ENCODE measurements at places on chromosomes 4 and X. TPM values are rescaled to one million over a fixed set of nuclear protein-coding genes. Genes with fewer than 3 reads are reported as not detected.

- H3K4me3 ChIP-seq = no peak overlapping the region
- no peaks in the 10 kb centered on the region for H3K36me3 ChIP-seq
- no peak overlapping the region for H3K27ac ChIP-seq
- no peaks in the 10 kb centered on the region for H3K27me3 ChIP-seq
- no peaks in the 10 kb centered on the region for H3K4me1 ChIP-seq
Measured at GRCh38 chrX:1894740-1895139, 279.9 kb downstream of the ASMT start.

MAGEB6B gene
- total RNA-seq = not detected

- H3K4me1 ChIP-seq = peaks cover 3% of the 10 kb centered on the region
- no peak overlapping the region for H3K4me3 ChIP-seq
- no peak overlapping the region for H3K27ac ChIP-seq
- H3K36me3 ChIP-seq = no peaks in the 10 kb centered on the region
- H3K27me3 ChIP-seq = no peaks in the 10 kb centered on the region
Measured at GRCh38 chr4:105057370-105058105, 89.1 kb upstream of the TET2 start.

LPAR4 gene
- total RNA-seq = not detected

COQ2 gene
- 7.0 TPM for total RNA-seq

GRCh38 chr4:8336412-8337075 is 67.0 kb downstream of the HTRA3 start:
- no peaks in the 10 kb centered on the region for H3K36me3 ChIP-seq
- no peaks in the 10 kb centered on the region for H3K27me3 ChIP-seq
- no peak overlapping the region for H3K4me3 ChIP-seq
- H3K4me1 ChIP-seq = no peaks in the 10 kb centered on the region

AMOT gene
- 7.1 TPM for total RNA-seq

- no peaks in the 10 kb centered on the region for H3K27me3 ChIP-seq
- H3K36me3 ChIP-seq = no peaks in the 10 kb centered on the region
- DNase-seq = no peak
Measured at GRCh38 chrX:39227371-39227770, 426.1 kb downstream of the MID1IP1 start.

NEIL3 gene
- total RNA-seq = 1.2 TPM

CHRDL1 gene
- not detected for total RNA-seq

- H3K4me3 ChIP-seq = no peak overlapping the region
- DNase-seq = no peak
- H3K27me3 ChIP-seq = no peaks in the 10 kb centered on the region
- H3K36me3 ChIP-seq = no peaks in the 10 kb centered on the region
- H3K27ac ChIP-seq = no peak overlapping the region
- no peaks in the 10 kb centered on the region for H3K4me1 ChIP-seq
Measured at GRCh38 chrX:2863646-2864045, 34.9 kb downstream of the GYG2 start.

GRCh38 chr4:135532132-135532531 is 1330.5 kb upstream of the PABPC4L start:
- H3K27ac ChIP-seq = no peak overlapping the region
- no peaks in the 10 kb centered on the region for H3K27me3 ChIP-seq
- no peak for DNase-seq

DNA sequence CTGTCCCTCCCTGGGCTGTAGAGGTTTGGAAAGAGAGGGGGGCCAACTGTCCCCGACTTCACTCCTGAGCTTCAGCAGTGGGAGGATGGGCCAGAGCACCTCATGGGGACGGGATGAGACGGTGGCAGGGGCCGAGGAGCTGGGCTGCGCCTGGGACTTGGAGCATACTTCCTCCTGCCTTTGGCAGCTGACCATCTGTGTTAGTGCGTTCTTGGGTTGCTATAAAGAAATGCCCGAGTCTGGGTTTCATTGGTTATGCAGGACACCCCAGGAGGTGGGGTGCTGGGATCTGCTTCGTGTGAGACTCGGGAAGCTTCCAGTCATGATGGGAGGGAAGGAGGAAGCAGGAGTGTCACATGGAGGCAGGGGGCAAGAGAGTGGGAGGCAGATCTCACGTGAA is 7.4 kb downstream of the PSAPL1 start:
- no peaks in the 10 kb centered on the region for H3K36me3 ChIP-seq
- no peak for DNase-seq
- no peaks in the 10 kb centered on the region for H3K4me1 ChIP-seq
- no peak overlapping the region for H3K27ac ChIP-seq
- no peaks in the 10 kb centered on the region for H3K27me3 ChIP-seq

DNA sequence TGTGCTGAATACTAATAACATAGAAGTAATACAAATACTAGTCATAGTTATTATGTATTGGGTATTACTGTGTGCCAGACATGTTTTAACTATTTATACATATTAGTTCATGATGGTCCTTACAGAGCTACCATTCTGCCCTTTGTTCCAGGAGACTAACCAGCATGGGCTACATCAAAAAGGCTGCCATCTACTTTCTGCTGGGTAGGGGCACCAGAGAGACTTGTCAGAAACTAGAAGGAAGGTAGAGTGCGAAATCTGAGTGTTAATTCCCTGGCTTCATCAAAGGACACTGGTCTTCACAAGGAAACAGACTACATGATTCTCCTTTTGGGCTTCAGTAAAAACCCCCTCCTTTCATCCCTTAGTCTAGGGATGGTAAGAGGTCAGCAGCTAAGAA is 347.8 kb downstream of the GBA3 start:
- no peaks in the 10 kb centered on the region for H3K4me1 ChIP-seq
- no peaks in the 10 kb centered on the region for H3K27me3 ChIP-seq
- H3K36me3 ChIP-seq = no peaks in the 10 kb centered on the region
- H3K27ac ChIP-seq = no peak overlapping the region

SSX1 gene
- not detected for total RNA-seq

DNA sequence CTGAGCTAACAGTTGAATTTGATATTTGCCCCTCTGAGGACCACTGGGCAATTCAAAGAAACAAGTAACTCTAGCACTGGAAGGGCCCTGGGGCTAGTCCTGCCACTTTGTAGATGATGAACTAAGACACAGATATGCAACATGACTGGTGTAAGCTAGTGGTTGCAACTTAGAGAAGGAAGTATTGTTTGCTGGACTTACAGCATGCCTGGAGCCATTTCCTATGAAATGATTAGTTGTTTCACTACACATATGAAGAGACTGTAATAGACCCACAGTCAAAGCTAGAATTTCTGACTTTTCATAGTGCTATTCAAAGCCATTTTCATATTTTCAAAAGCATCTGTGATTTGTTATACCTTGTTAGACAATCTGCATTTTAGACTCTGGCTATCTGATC is 96.2 kb downstream of the TSPAN7 start:
- no peaks in the 10 kb centered on the region for H3K4me1 ChIP-seq
- H3K27me3 ChIP-seq = no peaks in the 10 kb centered on the region
- no peaks in the 10 kb centered on the region for H3K36me3 ChIP-seq
- DNase-seq = no peak
- no peak overlapping the region for H3K27ac ChIP-seq

DNA sequence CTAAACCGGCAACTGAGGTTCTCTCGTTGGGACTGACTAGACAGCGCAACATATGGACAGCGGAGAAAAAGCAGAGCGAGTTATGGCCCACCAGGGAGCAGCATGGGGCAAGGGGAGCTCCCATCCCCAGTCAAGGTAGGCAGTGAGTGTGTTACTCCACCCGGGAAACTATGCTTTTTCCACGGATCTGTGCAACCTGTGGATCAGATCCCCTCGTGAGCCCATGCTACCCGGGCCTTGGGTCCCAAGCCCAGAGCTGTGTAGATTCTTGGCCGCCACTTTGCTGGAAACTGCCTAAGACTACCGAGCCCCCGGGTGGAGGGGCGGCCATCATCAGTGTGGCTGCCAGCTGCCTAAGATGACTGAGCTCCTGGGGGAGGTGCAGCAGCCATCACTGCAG is 140.9 kb downstream of the PAPSS1 start:
- H3K4me3 ChIP-seq = no peak overlapping the region
- H3K4me1 ChIP-seq = no peaks in the 10 kb centered on the region
- no peak for DNase-seq
- H3K27me3 ChIP-seq = no peaks in the 10 kb centered on the region
- H3K36me3 ChIP-seq = no peaks in the 10 kb centered on the region

DNA sequence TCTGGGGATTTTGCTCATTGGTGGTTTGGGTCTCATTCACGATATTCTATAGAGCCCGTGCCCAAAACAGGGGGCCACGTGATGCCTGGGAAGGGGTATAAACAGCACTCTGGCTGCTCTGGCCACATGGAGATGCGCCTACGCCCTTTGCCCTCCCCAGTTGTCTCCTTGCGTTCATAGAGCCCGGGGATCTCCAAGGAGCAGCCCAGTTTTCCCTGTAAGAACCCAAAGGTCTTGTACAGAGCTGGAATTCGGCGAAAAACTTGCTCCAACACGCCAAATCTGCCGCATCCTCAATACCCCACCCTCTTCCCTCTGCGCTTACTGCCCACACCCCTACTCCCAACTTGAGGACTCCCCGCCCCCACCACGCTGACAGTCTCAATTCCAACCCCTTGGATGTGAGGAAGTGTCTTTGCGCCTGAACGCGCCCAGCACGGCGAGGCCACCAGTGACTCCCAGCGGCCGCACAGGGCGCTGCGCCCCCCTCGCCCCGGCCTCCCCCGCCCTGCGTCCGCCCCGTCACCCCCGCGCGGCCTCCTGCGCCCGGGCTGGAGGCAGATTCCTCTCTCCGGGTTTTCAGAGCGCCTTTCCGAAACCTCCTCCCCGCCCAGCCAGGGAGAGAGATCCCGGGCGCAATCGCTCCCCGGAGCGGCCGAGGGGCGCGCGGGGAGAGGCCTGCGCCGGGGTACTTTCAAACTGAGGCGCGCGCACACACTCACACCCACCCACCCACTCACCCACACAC is at the start of gene NHS:
Gene NHS (plus strand): TSS at position 582 of the 748 bp plus-strand sequence. CDS start 558 bp downstream, outside the sequence.
- H3K4me1 ChIP-seq = no peaks in the 10 kb centered on the region
- peaks cover 3% of the 10 kb centered on the region for H3K27me3 ChIP-seq
- H3K27ac ChIP-seq = no peak within 1 kb of the TSS
- H3K36me3 ChIP-seq = no peaks in the 10 kb centered on the region

DNA sequence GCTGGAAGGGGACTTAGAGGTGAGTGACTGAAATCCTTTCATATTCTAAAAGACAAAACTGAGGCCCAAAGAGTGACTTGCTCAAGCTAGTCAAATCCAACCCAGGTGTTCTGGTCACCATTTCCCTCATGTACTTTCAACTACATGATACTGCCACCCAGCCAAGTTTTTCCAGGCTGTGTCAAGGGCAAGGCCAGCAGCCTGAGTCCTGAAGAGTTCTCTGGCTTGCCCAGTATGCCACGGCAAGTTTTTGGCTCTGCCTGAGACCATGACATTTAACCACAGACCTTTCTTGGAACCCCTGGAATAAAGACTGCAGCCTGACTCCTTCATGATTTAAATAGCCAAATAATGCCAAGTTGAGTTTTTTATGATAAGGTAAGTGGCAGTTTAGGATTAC is 10.7 kb upstream of the TMEM164 start:
- no peaks in the 10 kb centered on the region for H3K27me3 ChIP-seq
- H3K27ac ChIP-seq = no peak overlapping the region
- no peak for DNase-seq
- H3K4me1 ChIP-seq = peaks cover 11% of the 10 kb centered on the region
- H3K4me3 ChIP-seq = no peak overlapping the region

CD38 gene
- 91.8 TPM for total RNA-seq

ABCE1 gene
- 25.8 TPM for total RNA-seq

DNA sequence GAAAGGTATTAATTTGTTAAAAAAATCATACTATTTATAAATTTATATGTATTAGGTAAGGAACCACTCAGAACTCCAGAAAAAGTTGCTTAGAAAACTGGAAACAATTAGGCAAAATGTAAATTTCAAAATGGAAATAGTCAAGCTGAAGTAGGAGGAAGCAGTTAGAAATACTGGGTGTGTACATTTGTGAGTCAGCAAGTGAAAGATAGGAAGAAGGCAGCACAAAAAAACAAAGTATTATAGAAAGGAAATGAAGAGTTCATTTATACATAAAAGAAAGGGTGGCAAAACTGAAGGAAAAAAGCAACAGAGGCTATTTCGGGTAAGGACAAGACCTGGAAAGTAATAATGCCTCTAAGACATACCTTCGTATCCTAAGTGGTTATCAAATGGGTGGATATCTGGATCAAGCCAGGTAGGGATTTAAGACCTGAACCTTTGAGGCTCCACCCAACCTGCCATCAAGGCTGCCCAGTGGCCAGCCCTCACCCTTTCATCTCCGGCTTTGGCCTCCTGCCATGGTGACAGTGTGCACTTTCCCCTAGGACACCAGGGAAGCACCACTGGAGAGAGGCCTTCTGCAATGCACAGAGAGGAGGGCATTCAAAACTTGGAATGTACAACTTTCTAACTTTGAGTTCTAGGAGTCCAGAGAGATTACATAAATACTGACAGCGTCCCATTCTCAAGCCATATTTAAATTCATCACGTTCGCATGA is at the start of gene LRRC66:
Gene LRRC66 (minus strand): TSS at position 428 of the 722 bp plus-strand sequence. CDS start 2,750 bp downstream, outside the sequence.
- DNase-seq = no peak
- H3K4me3 ChIP-seq = no peak within 1 kb of the TSS
- H3K27ac ChIP-seq = no peak within 1 kb of the TSS
- H3K4me1 ChIP-seq = no peaks in the 10 kb centered on the region

GRCh38 chrX:78748846-78749245 is 1.3 kb downstream of the LPAR4 start:
- no peak overlapping the region for H3K27ac ChIP-seq
- H3K4me3 ChIP-seq = no peak overlapping the region
- no peaks in the 10 kb centered on the region for H3K27me3 ChIP-seq
- no peaks in the 10 kb centered on the region for H3K36me3 ChIP-seq
- H3K4me1 ChIP-seq = no peaks in the 10 kb centered on the region

SLIT2 gene
- not detected for total RNA-seq

GRCh38 chrX:74835566-74835965 is 89.7 kb downstream of the NEXMIF start:
- H3K36me3 ChIP-seq = no peaks in the 10 kb centered on the region
- H3K4me3 ChIP-seq = no peak overlapping the region
- H3K4me1 ChIP-seq = no peaks in the 10 kb centered on the region
- peak; percentile 2 for DNase-seq
- H3K27me3 ChIP-seq = no peaks in the 10 kb centered on the region

- H3K27ac ChIP-seq = no peak overlapping the region
- H3K27me3 ChIP-seq = no peaks in the 10 kb centered on the region
- no peaks in the 10 kb centered on the region for H3K4me1 ChIP-seq
- no peak overlapping the region for H3K4me3 ChIP-seq
Measured at GRCh38 chr4:149645790-149646189, 169.9 kb downstream of the IQCM start.

DNA sequence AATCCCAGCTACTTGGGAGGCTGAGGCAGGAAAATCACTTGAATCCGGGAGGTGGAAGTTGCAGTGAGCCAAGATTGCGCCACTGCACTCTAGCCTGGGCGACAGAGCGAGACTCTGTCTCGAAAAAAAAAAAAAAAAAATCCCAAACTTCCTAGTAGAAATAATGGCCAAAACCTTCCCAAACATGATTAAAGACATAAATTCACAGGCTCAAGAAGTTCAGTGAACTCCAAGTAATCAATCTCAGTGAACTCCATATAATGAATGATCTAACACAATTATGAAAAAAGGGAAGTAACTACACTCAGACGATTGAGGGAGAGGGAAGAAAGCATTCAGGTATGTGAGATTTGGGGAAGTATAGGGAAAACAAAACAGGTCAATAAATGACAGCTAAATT is 6.5 kb downstream of the FUNDC1 start:
- H3K27ac ChIP-seq = no peak overlapping the region
- H3K4me3 ChIP-seq = no peak overlapping the region
- no peaks in the 10 kb centered on the region for H3K36me3 ChIP-seq

DNA sequence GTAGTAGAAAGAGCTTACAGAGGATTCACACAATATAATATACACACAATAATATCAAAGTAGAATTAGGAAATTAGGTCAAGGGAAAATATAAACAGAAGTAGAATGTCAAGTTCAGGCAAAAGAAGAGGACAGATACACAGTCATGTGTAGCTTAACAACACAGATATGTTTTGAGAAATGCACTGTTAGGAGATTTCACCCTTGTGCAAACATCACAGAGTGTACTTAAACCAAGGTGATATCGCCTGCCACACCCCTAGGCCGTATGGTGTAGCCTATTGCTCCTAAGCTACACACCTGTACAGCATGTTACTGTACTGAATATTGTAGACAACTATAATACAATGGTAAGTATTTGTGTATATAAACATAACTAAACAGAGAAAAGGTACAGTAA is 110.0 kb upstream of the EDNRA start:
- no peaks in the 10 kb centered on the region for H3K36me3 ChIP-seq
- H3K4me1 ChIP-seq = no peaks in the 10 kb centered on the region

All from natural killer cell (primary cell).